ENCODE measurements at places on chromosomes 3 and 15. TPM values are rescaled to one million over a fixed set of nuclear protein-coding genes. Genes with fewer than 3 reads are reported as not detected.

DNA sequence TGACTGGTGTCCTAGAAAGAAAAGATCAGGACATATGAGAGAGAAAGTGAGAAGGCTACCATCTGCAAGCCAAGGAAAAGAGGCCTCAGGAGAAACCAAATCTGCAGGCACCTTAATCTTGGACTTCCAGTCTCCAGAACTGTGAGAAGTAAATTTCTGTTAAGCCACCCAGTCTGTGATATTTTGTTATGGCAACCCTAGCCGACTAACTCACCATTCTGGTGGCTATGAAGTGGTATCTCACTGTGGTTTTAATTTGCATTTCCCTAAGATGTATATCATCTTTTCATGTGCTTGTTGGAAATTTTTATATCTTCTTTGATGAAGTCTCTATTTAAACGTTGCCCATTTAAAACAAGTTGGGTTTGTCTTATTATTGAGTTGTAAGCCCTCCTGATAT is 40.6 kb downstream of the ILDR1 start:
- DNase-seq: no peak

The PYGO1 gene
- total RNA-seq: 8.5 TPM

DNA sequence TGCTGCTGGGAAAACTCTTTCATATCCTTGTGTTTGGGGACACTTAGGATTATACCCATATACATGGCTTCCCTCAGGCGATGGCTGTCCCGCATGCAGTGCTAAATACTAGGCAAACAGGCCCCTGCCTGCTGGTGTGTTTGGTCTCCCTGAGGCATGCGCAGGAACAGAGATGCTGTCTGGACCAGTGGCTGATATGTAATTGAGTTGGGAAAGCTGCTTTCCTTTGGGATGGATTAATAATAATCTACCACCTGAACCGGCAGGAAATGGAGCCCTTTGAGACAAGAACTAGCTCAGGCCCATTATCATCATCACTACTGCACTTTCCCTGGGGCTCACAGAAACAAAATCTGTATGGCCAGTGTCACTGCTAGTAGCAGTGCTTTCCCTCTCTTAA is 18.0 kb downstream of the ZDHHC3 start:
- DNase-seq: no peak

The PRR20G gene
- total RNA-seq: not detected

DNA sequence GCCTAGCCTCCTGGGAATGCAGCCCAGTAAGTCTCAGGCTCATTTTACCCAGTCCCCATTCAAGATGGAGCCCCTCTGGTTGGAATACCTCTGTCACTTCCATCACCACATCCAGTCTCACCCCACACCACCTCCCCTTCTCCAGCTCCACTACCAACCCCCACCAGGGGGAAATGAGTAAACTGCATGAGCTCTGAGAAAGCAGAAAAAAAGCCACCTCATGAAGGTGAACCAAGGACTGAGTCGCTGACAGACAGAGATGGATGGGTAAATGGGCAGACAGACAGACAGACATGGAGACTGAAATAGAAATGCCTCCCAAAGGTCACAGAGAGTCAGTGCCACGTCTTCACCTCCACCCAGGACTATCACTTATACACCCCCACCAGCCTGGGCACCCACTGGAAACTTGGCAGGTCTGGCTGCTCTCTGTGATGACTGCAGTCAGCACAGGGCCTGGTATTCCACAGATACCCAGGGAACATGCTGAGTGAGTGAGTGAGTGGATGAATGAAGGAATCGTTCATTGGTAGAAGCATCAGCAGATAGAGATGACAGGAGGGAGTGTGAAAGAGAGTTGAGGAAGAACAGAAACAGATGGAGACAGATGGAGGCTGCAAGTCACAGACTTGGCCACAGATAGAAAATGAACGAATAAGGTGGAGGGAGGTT is 4.9 kb upstream of the LOXL1 start:
- no peak for DNase-seq

DNA sequence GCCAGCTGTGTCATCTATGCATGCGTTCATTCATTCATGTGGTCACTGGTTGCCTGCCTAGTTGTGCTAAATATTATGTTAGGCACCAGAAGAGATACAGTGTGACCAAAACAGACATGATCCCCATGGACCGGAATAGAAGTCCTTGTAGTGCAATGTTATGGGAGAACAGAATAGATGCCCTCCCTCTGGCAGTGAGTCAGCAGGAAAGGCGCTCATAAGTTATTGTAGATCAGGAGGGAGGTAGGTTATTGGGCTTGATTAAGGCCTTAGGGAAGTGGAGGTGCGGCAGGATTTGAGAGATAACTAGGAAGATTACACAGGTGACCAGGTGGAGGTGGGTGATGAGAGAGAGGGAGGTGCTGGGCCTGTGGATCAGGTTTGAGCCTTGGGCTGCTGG is 5.2 kb downstream of the MCTP2 start:
- no peak for DNase-seq
